Stimulated activated CD4-positive, alpha-beta T cell treated with anti-CD3 and anti-CD28 coated beads, Interleukin-2, amount 100 ng/mL, for 24 hours (primary cell): ENCODE measurements at places on chromosomes 3 and 15.

DNA sequence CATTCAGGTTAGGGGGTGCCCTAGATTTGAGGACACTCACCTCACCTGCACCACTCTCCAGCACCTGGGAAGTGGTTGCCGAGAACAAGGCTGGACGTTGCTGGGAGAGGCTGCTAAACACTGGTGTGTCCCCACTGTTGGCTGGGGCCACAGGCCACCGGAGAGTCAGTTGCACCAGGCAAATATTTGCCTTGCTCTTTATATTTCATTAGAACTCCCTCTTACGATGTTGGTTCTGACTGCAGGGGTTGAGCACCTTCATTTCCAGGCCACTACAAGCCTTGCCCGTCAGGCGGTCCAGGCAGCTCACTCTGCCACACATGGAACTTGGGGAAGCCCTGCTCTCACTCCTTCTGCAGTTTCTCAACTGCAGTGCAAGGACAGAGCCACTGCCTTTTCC, 30.7 kb downstream of the HCN4 start:
- DNase-seq, result no peak

DNA sequence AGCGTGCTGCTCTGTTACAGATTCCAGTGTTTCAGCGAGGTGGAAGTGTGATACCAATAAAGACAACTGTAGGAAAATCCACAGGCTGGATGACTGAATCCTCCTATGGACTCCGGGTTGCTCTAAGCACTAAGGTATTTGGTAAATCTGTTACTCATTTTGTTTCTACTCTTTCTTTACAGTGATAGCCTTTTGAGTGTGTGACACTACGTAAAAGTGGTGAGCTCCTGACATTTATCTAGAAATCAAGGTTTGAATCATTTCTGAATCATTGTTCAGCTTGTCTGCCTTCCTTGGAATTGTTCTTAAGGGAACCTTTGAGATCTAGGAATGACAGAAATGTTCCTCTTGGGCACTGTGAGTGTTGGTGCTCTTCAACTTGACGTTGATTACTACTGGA, 11.2 kb upstream of the CAPN3 start:
- no peak for DNase-seq

DNA sequence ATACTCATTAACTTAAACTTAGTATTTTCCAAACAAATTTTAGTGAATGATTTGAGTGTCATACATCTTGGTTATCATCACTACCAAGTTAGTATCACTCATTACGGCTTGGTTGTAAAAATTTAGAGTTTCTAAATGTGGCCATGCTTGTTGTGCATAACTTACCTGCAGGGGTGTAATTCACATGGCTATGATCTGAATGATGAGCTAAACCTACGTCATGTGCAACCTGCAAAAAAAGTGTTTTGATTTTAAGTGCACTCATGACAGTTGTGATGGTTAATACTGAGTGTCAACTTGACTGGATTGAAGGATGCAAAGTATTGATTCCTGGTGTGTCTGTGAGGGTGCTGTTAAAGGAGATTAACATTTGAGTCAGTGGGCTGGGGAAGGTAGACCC, 17.6 kb upstream of the CLDN16 start:
- DNase-seq, result no peak

GRCh38 chr15:51131596-51132290, 37.0 kb upstream of the TNFAIP8L3 start:
- no peak for DNase-seq

GRCh38 chr3:134251731-134252391, 1.2 kb upstream of the RYK start:
- no peak for DNase-seq

GRCh38 chr3:36434687-36435426, 54.6 kb downstream of the STAC start:
- no peak for DNase-seq

DNA sequence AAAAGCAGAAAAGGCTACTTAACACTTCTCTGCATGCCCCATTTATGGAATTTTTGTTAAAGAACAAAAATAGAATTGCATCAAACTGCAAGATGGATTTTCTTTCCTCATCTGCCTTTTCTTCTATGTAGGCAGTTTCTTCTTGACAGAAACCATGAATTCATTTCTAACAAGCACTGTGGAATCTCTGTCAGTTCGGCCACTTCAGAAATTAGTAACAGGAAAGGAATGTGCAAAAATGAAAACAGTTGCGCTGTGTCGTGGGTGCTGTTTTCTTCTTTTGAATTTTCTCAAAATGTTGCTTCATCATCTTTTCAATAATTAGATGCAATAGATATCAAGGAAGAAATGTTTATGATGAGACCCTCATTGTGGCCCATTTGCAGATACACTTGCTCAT, 151.6 kb downstream of the FOXB1 start:
- no peak for DNase-seq

DNA sequence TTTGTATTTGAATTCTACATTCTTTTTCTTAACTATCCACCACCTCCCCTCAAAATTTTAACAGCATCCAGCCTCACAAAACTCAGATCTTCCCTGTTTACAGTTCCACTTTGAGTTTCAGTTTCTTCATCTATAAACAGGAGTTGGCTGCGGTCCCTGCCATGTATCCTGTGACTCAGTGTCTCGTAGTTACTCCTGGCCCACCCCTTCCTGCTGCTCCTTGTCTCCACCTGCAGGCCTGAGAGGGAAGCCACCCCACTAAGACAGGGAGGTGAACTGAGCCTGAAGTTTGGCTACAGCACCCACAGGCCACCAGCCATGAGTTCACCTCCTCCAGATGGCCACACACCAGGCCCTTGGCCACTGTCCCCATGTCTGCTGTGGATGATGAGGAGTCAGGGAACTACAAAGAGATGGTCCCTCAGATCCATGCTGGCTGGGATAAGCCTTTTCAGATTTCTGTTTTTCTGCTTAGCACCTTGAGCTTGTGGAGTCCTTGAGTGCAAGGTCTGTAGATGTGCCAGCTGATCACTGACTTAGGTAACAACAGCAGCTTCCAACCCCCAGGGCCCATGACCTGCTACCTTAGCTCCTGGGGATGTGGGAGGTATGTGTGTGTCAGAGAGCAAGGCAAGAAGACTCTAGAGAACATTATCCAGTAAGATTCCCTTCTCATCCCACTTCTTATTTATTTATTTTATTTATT, 37.5 kb downstream of the CD86 start:
- DNase-seq, result peak; percentile 65

GRCh38 chr15:75030023-75030413, 6.6 kb downstream of the PPCDC start:
- no peak for DNase-seq

DNA sequence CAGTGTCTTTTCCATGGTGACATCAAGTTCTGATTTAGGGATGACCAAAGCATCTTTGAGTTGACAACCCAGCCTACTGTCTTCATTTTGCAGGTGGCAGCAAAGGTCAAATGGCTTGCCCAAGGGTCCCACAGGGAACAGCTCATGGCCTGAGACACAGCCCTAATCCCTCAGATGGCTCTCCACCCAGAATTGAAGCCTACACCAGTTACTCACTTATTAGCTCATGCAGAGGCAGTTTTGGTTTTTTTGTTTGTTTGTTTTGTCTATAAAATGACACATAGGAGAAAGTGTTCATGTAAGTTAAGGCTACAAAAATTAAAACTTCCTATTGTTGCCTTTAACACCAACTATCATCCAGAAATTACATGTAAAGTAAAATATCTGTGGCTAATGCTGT, 167.9 kb downstream of the OSBPL10 start:
- DNase-seq, result no peak

DNA sequence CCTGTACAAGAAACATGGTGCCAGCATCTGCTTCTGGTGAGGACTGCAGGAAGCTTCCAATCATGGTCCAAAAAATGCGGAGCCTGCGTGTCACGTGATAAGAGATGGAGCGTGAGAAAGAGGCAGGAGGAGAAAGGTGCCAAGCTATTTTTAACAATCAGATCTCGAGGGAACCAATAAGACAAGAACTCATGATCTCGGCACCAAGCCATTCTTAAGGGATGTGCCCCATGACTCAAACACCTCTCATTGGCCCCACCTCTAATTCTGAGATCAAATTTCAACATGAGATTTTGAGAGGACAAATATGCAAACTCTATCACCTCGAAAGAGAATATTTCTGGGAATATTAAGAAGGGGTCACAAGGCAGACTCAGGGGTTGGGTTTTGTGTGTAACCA, 107.2 kb downstream of the PYDC2 start:
- no peak for DNase-seq

DNA sequence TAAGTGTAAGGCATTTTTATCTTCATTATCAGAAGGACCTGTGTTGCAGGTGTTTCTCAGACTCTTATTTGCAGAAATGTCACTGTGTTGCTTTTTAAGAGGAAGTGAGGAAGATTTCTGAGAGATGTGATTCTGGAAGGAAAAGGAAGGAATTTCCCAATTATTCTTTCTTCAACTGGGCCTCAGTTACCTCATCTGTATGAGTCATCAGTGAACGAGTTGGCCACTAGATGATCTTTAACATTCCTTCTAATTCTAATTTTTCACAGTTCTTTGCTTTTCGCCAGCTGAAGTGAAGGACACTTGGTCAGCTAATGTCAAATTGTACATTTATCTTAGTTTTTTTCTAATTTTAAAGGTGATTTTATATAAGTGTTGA, 28.9 kb downstream of the CLEC3B start:
- DNase-seq, result no peak

DNA sequence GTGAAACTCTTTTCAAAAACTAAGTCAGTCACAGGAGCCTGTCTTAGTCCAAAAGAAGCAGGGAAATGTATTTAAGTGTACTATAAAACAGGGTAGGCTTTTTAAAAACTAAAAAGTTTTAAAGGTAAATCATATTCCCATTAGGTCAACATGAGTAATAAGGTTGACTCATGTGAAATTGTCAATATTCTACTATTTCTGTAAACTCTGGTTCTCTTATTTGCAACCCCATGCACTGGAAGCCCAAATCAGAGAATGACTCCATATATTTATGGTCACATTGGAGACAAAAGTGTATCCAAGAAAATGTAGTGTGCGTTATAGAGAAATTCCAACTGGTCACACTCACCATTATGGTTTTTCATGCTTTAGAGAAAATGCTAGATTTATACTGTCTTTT, 600.3 kb upstream of the TGFBR2 start:
- no peak for DNase-seq

DNA sequence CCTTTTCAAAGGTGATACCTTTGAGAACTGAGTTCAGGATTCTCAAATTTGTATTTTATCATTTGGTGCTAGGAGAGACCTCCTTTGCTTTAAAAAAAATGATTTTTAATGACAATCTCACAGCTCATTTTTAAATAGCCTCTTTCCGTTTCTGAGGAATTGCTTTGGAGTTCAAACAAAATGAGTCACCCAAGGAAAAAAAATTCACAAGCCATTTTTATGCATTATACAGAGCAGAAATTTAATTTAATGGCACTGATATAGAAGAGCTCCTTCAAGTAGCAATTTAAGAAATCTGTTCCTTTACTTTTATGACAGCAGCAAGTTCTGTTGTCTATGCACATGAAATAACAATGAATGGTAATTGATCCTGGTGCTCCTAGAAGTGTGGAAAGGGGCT, 337.9 kb upstream of the KCNMB2 start:
- DNase-seq, result no peak

DNA sequence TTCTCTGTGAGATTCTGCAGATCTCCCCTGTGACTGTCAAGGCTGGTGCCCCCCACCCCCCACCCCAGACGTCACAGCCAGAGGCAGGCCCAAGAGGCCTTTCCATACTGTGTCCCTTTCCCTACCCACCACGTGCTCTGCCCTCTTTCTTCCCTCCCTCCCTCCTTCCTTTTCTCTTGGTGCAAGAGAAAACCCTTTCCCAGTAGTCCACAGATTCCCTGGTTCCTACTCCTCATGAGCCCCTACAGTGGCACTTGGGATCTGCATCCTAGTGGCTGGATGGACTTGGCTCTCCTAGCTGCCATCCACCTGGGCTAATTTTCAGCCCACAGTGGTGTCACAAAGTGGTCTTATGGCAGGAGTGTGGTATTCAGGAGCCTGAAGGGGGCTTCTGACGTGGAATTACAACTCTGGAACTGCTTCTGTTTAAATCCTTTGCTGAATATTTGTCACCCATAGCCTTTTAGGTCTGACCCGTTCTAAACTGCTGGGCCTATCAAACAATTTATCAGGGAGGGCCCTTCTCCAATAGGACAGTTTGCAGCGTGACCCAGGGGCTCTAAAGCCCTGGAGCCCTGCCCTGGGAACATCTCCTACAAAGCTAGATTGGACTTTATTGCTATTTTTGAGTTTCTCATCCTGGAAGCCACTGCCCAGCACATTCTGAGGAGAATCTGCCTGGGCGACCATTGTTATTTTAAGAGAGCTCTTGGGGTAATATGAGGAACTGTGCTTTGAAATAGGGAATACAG, 35.3 kb downstream of the KLF13 start:
- DNase-seq, result no peak

GRCh38 chr3:187773233-187774184, 28.2 kb upstream of the BCL6 start:
- DNase-seq, result no peak

DNA sequence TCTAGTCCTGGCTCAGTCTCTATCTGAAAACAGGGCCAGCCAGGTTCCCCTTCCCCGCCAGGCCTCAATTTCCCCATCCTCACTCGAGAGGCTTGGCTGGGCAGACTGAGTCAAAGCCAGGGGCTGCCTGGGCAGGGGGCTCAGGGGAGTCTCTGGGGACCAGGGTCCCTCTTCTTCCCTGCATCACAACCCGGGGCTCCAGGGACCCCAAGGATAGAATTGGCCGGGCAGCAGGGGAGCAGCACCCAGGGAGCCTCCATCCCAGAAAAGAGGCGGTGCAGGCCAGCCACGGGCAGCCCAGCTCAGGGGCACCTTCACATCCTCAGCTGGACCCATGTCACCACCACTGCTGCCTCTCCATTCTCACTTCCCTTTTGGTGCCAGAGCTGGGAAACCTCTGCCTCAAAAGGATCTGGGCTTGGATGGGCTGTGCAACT, 13.3 kb upstream of the PLXND1 start:
- DNase-seq, result no peak
